ENCODE measurements at places on chromosomes 6 and 20. TPM values are rescaled to one million over a fixed set of nuclear protein-coding genes. Genes with fewer than 3 reads are reported as not detected.

GRCh38 chr20:25022680-25023079 is 30.1 kb upstream of the APMAP start:
- no peak for DNase-seq
- H3K4me3 ChIP-seq = no peak overlapping the region
- peaks cover 5% of the 10 kb centered on the region for H3K36me3 ChIP-seq
- H3K27ac ChIP-seq = no peak overlapping the region
- H3K4me1 ChIP-seq = peaks cover 13% of the 10 kb centered on the region

- no peak overlapping the region for H3K4me3 ChIP-seq
- DNase-seq = no peak
- H3K36me3 ChIP-seq = no peaks in the 10 kb centered on the region
- no peak overlapping the region for H3K27ac ChIP-seq
These were observed 101.0 kb upstream of the HDGFL1 start for GRCh38 chr6:22468256-22468965.

DNA sequence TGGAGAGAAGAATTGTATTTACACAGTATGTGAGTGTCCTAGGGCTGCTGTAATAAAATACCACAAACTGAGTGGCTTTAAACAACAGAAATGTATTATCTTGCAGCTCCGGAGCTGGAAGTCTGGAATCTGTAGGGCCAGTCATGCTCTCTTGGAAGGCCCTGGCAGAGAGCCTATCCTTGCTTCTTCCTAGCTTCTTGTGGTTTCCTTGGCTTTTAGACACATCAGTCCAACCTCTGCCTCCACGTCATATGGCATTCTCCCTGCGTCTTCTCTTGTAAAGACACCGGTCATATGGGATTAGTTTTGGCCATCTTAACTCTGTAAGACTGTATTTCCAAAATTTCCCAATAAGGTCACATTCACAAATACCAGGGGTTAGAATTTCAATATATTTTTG is 10.8 kb downstream of the FNDC1 start:
- no peak overlapping the region for H3K4me3 ChIP-seq
- H3K27me3 ChIP-seq = peaks cover 29% of the 10 kb centered on the region
- H3K36me3 ChIP-seq = peaks cover 8% of the 10 kb centered on the region

DNA sequence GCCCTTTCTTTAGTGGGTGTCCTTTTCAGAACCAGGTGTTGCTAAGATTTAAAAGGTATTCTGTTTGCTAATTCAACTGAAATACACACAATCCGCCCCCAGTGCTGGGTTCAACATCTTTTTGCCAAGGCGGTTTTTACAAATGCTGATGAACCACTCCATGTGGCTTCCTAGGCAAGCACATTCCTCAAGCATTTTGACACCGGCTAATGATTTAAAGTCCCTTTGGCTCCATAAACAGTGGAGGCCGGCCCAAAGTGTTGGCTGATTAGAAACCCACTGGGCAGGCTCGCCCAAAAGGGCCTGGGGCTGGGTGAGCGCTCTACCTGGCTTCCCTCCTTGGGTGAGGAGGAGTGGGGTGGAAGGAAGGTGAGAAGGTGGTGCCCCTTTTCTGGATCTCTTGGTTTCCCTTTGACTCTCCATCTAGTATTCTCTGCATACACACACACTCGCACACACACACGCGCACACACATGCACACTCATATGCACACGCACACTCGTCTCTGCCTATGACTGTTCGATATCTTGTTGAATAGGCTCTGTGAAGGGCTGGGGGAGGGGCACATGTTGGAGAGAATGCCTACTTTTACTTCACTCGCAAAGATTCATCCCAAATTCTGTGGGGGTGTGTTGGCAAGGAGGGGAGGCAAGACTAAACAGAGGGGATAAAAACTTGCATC is 66.7 kb upstream of the ARMC2 start:
- H3K4me1 ChIP-seq = peaks cover 10% of the 10 kb centered on the region
- peak overlapping the region; percentile 77 for H3K4me3 ChIP-seq
- peak overlapping the region; percentile 68 for H3K27ac ChIP-seq

ATRN gene
- total RNA-seq = 13.8 TPM

GPR6 gene
- not detected for total RNA-seq
